BE2C (cell line): ENCODE measurements at places on chromosomes 4 and X.

DNA sequence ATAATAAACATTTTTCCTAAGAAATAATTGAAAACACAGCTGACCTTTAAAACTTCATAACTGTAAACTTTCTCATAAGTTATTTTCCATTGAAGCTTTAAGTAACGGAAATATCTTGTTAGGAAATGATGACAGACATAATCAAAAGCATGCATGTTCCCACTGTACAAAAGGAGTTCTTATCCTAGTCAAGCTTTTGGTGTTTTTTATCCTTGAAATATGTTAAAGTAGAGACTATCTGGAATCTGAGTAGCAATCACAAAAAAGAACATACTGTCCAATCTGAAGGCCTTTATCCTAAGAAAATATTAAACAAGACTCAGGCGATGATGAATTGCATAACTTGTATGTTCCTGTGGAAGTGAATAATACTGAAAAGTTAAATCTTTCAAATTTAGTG is 14.4 kb downstream of the GEMIN8 start:
- DNase-seq = no peak

DNA sequence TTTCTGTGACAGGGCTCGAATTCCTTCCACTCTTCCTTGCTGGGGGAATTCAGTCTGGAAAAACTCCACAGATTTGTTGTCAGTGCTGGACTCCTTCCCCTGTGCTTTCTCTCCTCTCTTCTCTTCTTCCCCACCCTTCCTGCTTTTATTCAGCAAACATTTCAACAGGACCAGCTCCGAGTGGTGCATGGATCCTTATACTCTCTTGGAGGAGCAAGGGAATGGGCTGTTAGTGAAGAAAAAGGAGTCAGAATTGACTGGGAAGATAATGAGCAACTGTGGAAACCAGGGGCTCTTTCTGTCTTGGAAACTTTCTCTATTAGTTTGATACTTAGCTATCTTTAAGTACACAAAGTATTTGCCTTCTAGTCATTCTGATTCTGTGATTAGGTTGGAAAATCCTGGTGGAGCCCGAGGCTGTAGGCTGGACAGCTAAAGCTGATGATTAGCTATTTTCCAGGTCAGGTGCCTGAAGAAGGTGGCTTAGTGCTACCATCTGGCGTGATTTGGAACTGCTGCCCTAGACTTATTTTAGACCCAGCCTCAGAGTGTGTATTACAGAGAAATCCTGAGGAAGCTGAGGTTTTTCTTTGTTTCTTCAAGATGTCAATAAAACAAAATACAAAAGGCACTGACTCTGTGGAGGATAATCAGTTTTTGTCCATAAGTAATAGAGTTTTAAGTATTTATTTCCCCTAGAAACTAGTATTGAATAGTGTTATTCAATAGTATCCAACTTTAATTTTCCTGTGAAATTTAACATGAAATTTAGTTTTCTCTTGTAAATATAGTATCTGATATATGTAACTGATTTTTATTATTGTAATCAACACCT is 38.4 kb downstream of the NAP1L5 start:
- peak; percentile 36 for DNase-seq

- no peak for DNase-seq
Observed at GRCh38 chr4:95508421-95508820, 40.4 kb downstream of the UNC5C start.

DNA sequence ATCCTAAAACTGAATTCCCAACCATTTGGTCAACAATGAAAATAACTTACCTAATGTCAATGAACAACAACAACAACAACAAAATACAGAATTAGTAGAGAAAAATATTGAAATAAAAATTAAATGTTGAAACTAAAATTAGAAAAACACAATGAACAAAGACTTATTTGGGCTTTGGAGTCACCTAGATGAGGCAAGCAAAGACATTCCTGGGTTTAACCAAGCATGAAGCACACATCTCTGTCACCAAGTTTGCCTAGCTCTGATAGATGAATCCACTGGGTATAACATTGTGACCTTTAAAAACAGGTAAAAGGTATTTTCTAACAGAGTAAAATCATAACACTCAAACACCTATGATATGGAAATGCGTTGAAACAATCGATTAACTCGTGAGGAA is 13.2 kb upstream of the SYTL5 start:
- DNase-seq = no peak

DNA sequence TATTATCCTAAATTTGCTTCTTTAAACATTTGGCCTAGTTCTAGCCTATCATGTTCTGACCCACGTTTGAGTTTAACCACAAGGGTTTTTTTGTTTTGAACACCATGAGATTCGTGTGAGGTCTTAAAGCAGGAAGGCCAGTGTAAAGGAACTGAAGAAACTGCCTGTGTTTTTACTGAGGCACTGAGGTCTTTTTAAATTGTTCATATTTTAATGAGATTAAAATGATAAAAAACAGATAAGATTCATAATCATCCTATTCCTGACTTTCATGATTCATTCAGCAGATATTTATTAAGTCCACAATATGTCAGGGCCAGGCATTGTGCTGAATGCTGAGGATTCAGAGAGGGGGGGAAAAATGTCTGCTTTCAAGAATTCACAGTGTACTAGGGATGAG is 3.2 kb downstream of the RPS6KA3 start:
- no peak for DNase-seq

- DNase-seq = peak; percentile 33
Observed at GRCh38 chr4:77959566-77960338, 97.1 kb downstream of the MRPL1 start.

GRCh38 chrX:47148946-47149345 is 3.9 kb downstream of the RBM10 start:
- DNase-seq = no peak

GRCh38 chr4:131499141-131499873 is 1649.8 kb upstream of the PCDH10 start:
- DNase-seq = no peak

GRCh38 chr4:183348136-183348535 is 25.9 kb upstream of the CLDN24 start:
- DNase-seq = no peak

GRCh38 chr4:42942216-42942615 is 49.7 kb downstream of the GRXCR1 start:
- no peak for DNase-seq

GRCh38 chr4:75629239-75629638 is 1.1 kb downstream of the CDKL2 start:
- DNase-seq = no peak

DNA sequence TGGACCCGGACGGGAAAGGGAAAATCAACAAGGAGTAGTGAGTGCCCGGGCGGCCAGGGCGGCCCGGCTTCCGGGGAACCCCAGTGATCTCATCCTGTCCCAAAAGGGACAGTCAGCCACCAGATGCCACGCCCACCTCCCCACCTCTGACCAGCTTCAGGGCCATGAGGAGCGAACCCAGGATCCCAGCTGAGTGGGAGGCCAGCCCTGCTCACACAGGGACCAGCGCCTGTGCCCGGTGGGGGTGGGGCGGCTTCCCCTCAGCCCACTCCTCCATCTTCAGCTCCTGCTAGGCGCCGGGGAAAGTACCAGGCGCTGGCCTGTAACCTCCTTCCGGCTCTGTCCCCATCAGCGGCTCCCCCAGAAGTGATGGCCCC is 6.2 kb downstream of the MYL5 start:
- no peak for DNase-seq

GRCh38 chr4:76909711-76910110 is 11.8 kb upstream of the SOWAHB start:
- no peak for DNase-seq

GRCh38 chr4:30399476-30399875 is 320.7 kb upstream of the PCDH7 start:
- no peak for DNase-seq

GRCh38 chrX:12118134-12118533 is 20.1 kb upstream of the FRMPD4 start:
- DNase-seq = no peak
